ENCODE measurements at places on chromosomes 6 and 20. TPM values are rescaled to one million over a fixed set of nuclear protein-coding genes. Genes with fewer than 3 reads are reported as not detected.

GRCh38 chr6:1477432-1478090 is 88.2 kb downstream of the FOXF2 start:
- no peak overlapping the region for H3K27ac ChIP-seq
- no peak for DNase-seq
- H3K27me3 ChIP-seq: peaks cover 6% of the 10 kb centered on the region
- no peak overlapping the region for H3K4me3 ChIP-seq
- no peaks in the 10 kb centered on the region for H3K36me3 ChIP-seq
- peaks cover 16% of the 10 kb centered on the region for H3K4me1 ChIP-seq

DNA sequence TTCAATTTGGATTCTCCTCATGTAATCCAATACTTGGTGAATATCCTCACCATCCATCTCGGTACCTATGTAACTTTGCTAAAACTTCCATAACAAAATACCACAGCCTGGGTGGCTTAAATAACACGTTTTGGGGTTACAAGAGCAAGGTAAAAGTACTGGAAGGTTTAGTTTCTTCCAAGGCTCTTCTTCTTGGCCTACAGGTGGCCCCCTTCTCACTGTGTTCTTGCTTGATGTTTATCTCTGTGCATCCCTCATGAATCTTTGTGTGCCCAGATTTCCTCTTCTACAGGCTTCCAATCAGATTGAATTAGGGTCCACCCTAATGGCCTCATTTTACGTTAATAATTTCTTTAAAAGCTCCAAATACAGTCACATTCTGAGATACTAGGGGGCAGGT is 163.3 kb upstream of the HCRTR2 start:
- peaks cover 3% of the 10 kb centered on the region for H3K27me3 ChIP-seq
- no peaks in the 10 kb centered on the region for H3K4me1 ChIP-seq
- H3K27ac ChIP-seq: no peak overlapping the region
- H3K4me3 ChIP-seq: no peak overlapping the region
- no peaks in the 10 kb centered on the region for H3K36me3 ChIP-seq

DNA sequence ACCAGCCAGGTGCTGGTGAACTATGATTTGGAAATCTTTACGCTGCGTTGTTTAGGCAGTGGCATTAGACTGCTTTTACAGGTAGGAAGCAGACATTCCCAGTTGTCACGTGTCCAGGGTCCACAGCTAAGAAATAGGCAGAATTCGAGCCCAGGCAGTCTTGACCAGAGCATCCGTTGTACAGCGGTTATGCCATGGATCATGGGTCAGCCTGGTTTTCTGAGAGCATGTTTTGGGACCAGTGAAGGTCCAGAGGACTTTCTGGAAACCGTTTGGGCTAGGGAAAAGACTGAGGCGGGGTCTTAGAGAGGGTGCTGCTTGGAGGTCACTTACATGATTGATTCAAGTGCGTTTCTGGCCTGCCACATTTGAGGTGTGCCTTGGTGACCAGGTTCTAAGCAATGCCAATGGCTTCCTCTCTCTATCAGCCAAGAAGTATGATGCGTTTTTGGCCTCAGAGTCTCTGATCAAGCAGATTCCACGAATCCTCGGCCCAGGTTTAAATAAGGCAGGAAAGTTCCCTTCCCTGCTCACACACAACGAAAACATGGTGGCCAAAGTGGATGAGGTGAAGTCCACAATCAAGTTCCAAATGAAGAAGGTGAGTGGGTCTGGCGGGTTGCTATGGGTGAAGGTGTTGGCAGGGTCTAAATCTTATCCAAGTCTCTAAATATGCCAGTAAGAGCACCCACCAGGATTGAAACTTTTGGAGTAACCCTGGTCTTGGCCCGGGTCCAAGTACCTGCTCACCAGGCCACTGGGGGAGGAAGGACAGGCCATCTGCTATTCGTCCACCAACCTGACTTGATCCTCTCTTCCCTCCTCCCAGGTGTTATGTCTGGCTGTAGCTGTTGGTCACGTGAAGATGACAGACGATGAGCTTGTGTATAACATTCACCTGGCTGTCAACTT is 1.8 kb downstream of the RPL10A start:
- H3K36me3 ChIP-seq: peaks cover 20% of the 10 kb centered on the region
- peaks cover 3% of the 10 kb centered on the region for H3K27me3 ChIP-seq
- H3K4me1 ChIP-seq: peaks cover 29% of the 10 kb centered on the region

GRCh38 chr20:49245921-49246740 is 26.9 kb downstream of the DDX27 start:
- H3K27ac ChIP-seq: no peak overlapping the region
- no peak overlapping the region for H3K4me3 ChIP-seq
- H3K27me3 ChIP-seq: no peaks in the 10 kb centered on the region
- H3K36me3 ChIP-seq: peaks cover 17% of the 10 kb centered on the region
- DNase-seq: no peak

DNA sequence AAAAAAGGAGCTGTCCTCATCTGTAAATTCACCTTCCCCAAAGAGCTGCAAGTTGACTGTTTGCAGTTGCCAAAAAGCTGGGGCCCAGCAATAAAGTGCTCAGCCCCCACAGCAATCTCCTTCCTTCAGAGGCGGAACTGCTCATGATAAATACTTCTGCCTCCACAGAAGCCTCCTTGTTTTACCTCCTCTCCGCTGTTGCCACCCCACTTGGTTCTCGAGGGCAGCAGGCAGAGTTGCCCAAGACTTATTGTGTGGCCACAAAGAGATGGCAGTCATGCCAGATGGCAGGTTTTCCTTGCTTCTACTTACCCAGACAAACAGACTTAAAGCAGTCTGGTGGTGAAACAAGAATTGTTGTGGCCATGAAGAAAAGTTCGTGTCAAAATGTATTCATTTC is 66.3 kb downstream of the SLX4IP start:
- no peaks in the 10 kb centered on the region for H3K27me3 ChIP-seq
- H3K36me3 ChIP-seq: no peaks in the 10 kb centered on the region
- H3K4me3 ChIP-seq: no peak overlapping the region
- peaks cover 23% of the 10 kb centered on the region for H3K4me1 ChIP-seq

DNA sequence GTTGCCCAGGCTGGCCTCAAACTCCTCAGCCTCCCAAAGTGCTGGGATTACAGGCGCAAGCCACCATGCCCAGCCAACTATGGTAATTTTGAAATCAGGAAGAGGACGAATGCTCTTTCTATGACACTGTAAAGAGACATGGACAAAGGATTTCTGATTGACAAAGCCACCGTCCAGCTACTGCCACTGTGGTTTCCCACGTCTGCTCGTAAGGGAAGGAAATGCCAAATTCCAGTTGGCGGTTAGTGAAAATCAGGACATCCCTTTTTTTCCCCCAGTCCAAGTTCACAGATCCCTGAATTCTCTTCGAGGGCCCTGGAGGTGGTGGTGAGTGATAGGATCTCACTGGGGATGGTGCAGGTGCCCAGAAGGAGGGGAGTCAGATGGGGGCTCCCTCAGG is 31.2 kb downstream of the SNAI1 start:
- no peaks in the 10 kb centered on the region for H3K36me3 ChIP-seq
- H3K4me3 ChIP-seq: no peak overlapping the region
- no peak overlapping the region for H3K27ac ChIP-seq
- H3K27me3 ChIP-seq: peaks cover 16% of the 10 kb centered on the region
- peaks cover 20% of the 10 kb centered on the region for H3K4me1 ChIP-seq

GRCh38 chr6:104621396-104621795 is 238.3 kb downstream of the HACE1 start:
- no peak overlapping the region for H3K4me3 ChIP-seq
- H3K27ac ChIP-seq: no peak overlapping the region
- H3K36me3 ChIP-seq: no peaks in the 10 kb centered on the region
- H3K27me3 ChIP-seq: peaks cover 4% of the 10 kb centered on the region
- H3K4me1 ChIP-seq: peaks cover 13% of the 10 kb centered on the region

- DNase-seq: no peak
- H3K27me3 ChIP-seq: peaks cover 14% of the 10 kb centered on the region
- peak overlapping the region; percentile 51 for H3K27ac ChIP-seq
- H3K36me3 ChIP-seq: no peaks in the 10 kb centered on the region
- H3K4me3 ChIP-seq: no peak overlapping the region
These were observed 71.4 kb downstream of the FOXA2 start for GRCh38 chr20:22512911-22513489.

DNA sequence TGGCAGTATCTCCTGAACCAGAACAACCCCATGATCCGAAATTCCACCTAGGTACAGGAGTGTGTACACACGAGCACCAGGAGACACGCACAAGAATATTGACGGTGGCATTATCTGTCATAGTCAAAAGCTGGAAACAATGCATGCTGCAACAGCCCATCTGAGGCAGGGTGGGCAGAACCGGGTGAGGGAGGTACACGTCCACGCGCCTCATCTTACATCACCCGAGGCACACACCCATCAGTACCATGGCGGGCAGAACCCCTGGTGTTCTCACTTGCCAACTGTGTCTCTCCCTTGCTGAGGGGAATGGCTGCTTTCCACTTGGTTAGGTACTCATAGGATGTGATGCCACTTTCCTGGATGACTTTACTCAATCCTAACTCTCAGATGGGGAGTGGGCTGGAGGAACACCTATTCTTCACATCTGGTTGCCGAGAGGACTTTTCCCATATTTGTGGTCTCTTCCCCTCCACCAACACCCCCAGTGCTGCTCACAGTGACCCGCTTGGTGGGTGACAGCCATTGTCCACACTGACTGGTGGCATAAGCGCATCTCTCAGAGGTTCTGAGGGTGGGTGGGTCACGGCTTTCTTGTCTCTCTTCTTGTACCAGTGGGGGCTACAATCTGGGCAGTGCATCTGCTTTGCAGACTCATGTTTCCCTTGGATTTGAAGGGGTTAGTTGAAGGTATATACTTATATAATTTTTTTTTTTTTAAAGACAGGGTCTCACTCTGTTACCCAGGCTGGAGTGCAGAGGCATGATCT is 13.5 kb downstream of the PPP1R3G start:
- no peak overlapping the region for H3K4me3 ChIP-seq
- H3K36me3 ChIP-seq: no peaks in the 10 kb centered on the region
- H3K4me1 ChIP-seq: no peaks in the 10 kb centered on the region
- H3K27ac ChIP-seq: no peak overlapping the region
- DNase-seq: no peak

DNA sequence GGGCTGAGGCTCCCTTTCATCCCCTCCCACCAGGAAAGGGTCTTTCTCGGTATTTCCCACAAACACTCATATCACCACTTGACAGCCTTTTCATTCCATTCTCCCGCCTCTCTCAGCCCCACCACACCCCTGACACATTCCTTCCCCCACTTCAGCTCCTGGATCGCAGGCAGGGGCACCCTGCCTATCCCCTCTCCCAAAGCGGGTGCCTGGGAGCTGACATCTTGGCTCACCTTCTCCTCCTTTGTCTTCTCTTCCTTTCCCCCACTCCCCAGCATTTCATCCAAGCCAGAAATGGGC is 10.2 kb upstream of the VEGFA start:
- H3K4me3 ChIP-seq: no peak overlapping the region
- peak overlapping the region; percentile 0 for H3K27ac ChIP-seq
- DNase-seq: no peak
- H3K36me3 ChIP-seq: no peaks in the 10 kb centered on the region

GRCh38 chr20:39986173-39986904 is 702.7 kb downstream of the MAFB start:
- H3K4me3 ChIP-seq: peak overlapping the region; percentile 24
- H3K4me1 ChIP-seq: peaks cover 19% of the 10 kb centered on the region
- no peaks in the 10 kb centered on the region for H3K36me3 ChIP-seq
- peak overlapping the region; percentile 73 for H3K27ac ChIP-seq
- no peak for DNase-seq
- no peaks in the 10 kb centered on the region for H3K27me3 ChIP-seq

GRCh38 chr6:40881501-40881900 is 157.5 kb downstream of the UNC5CL start:
- H3K4me1 ChIP-seq: peaks cover 36% of the 10 kb centered on the region
- peaks cover 11% of the 10 kb centered on the region for H3K36me3 ChIP-seq
- no peak for DNase-seq
- H3K27me3 ChIP-seq: peaks cover 10% of the 10 kb centered on the region
- H3K27ac ChIP-seq: no peak overlapping the region

GRCh38 chr6:165854863-165855593 is 192.0 kb upstream of the PDE10A start:
- no peak overlapping the region for H3K4me3 ChIP-seq
- H3K4me1 ChIP-seq: peaks cover 4% of the 10 kb centered on the region

GRCh38 chr20:9490161-9490560 is 24.2 kb upstream of the LAMP5 start:
- H3K4me1 ChIP-seq: peaks cover 4% of the 10 kb centered on the region
- no peak overlapping the region for H3K27ac ChIP-seq
- H3K27me3 ChIP-seq: peaks cover 7% of the 10 kb centered on the region
- no peak overlapping the region for H3K4me3 ChIP-seq
- H3K36me3 ChIP-seq: no peaks in the 10 kb centered on the region
- DNase-seq: no peak

DNA sequence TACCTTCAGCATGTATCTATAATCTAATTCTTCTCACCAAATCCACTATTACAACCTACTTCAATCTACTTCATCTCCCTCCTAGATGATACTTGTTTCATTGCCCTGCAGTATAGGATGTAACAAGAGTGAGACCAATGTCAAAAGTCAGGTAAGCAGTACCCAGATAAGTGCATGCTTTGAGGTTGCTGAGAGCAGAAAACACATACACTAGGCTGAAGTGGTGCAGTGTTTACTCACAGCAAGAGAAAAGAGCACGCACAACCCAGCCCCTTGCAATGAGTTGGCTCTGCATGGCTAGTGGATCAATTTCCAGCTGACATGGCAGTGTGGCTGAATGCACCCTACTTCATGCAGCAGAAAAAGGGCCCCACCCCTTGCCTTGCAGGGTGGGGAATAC is 199.9 kb downstream of the EPHA7 start:
- no peaks in the 10 kb centered on the region for H3K4me1 ChIP-seq
- DNase-seq: no peak
- H3K27me3 ChIP-seq: no peaks in the 10 kb centered on the region

- H3K27ac ChIP-seq: no peak overlapping the region
- H3K36me3 ChIP-seq: no peaks in the 10 kb centered on the region
- no peak overlapping the region for H3K4me3 ChIP-seq
- H3K4me1 ChIP-seq: peaks cover 11% of the 10 kb centered on the region
- DNase-seq: no peak
These were observed 7.8 kb downstream of the MAP3K7 start for GRCh38 chr6:90578894-90579549.

DNA sequence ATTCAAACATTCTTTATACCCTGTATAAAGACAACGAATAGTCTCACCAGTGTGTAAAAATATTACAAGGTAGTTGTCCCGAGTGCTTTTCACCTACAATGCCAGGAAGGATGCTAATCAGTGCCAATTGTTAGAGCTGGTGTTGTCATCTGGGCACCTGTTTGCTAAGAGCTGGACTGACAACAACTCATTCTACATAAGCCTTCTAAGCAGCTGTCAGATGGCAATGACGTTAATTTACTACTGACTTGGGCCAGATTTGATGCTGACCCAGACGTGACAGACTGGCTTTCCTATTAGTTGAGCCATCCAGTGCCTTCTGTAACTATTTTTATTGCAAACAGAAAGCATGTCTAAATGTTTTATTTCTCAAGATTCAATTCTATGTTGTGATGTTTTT is 355.2 kb downstream of the ADGRB3 start:
- no peak for DNase-seq
- no peaks in the 10 kb centered on the region for H3K4me1 ChIP-seq
- H3K36me3 ChIP-seq: no peaks in the 10 kb centered on the region
- no peak overlapping the region for H3K27ac ChIP-seq
- H3K4me3 ChIP-seq: no peak overlapping the region
- H3K27me3 ChIP-seq: no peaks in the 10 kb centered on the region

CFAP61 gene
- 0.52 TPM for total RNA-seq

TSHZ2 gene
- total RNA-seq: 45.5 TPM

EYA4 gene
- 2.3 TPM for total RNA-seq

APMAP gene
- 72.8 TPM for total RNA-seq

CRISP3 gene
- 120 TPM for total RNA-seq

LINC00237 gene
- total RNA-seq: not detected

C20orf202 gene
- 0.24 TPM for total RNA-seq

SLC22A2 gene
- not detected for total RNA-seq

TUBB1 gene
- total RNA-seq: 0.52 TPM

DYNLT1 gene
- 138 TPM for total RNA-seq

HACE1 gene
- total RNA-seq: 10.4 TPM

PRL gene
- 0.48 TPM for total RNA-seq

VTA1 gene
- 49.9 TPM for total RNA-seq

POFUT1 gene
- total RNA-seq: 55.8 TPM
